Lung microvascular endothelial cell (primary cell): ENCODE measurements at places on chromosomes 7 and 10.

GRCh38 chr7:55019191-55019690 lies 424 bp downstream of the EGFR start:
- DNase-seq = peak; percentile 20

DNA sequence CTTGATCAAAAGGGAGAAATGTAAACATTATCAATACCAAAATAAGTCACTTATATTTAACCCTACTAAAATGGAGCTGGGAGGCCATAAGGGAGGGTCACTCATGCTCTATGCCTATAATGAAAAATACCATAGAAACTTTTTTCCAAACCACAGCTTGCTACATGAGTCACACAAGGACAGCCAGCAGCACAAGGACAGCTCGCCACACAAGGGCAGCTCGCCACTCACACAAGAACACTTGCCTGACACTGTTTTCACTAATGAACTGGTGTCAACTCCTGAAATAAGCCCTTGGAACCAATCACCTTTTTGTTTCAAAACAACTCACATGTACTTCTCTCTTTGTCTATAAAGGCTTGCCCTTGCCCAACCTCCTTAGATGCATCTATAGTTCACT lies 43.3 kb downstream of the FRMPD2 start:
- no peak for DNase-seq

DNA sequence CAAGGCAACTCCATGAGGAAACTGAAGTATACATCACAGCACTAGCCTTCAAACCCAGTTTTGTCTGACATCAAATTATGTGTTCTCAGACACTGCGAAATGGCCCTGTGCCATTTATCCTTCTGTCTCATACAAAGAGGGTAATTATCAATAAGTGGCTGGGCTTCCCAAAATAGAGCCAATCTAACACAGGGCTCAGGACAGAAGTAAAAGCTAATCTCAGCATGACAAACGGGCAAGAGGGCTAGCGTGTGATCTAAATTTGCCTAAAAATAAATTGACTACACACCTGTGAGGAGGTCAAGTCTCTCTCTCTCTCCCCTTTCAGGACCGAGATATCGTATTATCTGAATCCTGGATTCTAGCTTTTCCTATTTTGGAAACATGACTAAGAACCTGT lies 67.2 kb downstream of the DGKB start:
- no peak for DNase-seq

- peak; percentile 18 for DNase-seq
Observed at GRCh38 chr7:22860784-22861482, 38.3 kb upstream of the TOMM7 start.

DNA sequence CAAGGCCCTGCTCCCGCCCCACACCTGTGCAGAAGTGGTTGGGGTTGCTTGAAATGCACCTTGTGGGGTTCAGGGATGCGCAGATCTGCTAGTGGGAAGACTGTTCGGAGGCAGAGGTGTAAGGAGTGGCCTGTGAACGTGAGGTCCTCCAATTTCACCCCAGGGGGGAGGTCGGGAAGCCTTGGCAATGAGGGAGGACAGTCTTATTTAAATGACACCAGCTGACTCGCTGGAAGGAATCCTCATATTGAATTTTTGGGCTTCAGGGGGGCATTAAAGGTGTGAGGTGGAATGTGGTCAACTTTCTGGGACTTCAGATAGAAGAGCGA lies 218.8 kb upstream of the CELF2 start:
- no peak for DNase-seq
